H9 (cell line): ENCODE measurements at places on chromosomes 7 and 10.

GRCh38 chr10:92377962-92378361, 87.0 kb downstream of the MARCHF5 start:
- DNase-seq = no peak

DNA sequence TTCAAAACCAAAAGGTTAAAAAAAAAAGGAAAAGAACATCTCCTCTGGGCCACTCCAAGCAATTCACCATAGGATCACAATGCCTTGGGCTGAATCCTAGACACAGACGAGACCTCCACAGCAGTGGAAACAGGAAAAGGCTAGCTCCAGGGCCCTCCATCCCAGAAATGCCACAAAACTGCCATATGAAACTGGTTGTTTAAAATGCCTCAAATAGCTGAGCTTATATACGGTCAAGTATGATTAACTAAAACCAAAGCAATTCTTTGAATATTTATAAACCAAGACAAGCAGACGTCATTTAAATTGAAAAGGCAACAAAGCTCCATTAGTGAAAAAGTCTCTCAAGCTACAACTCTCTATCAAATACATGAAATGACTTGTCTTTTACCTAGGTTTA, 63.1 kb downstream of the DOCK4 start:
- DNase-seq = no peak

DNA sequence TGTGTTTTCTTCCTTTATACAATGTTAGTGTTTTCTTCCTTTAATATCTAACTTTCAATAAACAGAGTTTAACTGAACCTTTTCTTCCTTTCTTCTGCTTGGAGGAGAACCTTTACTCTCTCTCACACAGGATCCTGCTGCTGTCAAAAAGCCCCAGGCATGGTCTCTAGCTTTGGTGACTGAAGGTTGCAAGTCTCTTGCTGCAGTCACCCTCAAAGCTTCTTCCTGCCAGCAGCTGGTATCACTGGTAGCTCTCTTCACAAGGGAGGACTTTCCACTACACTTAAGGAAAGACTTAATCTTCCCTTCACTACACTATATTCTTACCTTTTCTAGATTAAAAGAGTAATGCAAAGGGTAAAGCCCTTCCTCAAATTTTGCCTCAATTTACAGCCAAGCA, 153.4 kb downstream of the SGMS1 start:
- DNase-seq = no peak

DNA sequence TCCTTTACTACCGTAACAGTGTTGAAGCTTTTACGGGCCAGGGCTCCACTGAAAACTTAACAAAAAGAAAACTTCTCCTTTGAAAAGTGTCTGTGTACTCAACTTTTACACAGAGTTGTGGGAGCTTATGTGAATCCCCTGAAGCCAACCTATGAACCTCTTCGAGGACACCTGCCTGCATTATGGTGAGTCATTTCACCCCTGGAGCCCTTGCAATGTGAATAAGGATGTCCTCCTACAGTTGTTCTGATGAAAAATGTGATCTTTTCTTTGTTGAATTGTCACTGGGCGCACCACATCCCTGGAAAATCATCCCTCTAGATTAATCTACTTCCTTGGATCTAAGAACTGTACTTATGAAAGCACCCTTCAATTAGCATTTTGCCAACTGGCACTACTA, 93.2 kb downstream of the SORCS1 start:
- DNase-seq = no peak

DNA sequence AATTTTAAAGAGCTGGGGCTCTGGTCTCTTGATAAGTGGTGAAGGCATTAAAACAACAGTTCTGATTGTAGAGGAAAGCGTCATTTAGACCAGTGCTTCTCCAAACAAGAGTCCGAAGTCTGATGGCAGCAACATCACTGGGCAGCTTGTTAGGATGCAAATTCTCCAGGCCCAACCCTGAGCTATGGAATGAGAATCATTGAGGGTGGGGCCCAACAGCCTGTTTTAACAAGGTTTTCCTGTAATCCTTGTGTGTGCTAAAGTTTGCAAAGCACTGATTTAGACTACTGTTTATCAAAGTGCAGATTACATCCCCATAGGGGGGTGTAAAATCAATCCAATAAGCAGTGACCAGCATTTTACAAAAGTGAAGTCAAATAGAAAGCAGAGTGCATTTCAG, 2.6 kb upstream of the ZNRF2 start:
- no peak for DNase-seq

DNA sequence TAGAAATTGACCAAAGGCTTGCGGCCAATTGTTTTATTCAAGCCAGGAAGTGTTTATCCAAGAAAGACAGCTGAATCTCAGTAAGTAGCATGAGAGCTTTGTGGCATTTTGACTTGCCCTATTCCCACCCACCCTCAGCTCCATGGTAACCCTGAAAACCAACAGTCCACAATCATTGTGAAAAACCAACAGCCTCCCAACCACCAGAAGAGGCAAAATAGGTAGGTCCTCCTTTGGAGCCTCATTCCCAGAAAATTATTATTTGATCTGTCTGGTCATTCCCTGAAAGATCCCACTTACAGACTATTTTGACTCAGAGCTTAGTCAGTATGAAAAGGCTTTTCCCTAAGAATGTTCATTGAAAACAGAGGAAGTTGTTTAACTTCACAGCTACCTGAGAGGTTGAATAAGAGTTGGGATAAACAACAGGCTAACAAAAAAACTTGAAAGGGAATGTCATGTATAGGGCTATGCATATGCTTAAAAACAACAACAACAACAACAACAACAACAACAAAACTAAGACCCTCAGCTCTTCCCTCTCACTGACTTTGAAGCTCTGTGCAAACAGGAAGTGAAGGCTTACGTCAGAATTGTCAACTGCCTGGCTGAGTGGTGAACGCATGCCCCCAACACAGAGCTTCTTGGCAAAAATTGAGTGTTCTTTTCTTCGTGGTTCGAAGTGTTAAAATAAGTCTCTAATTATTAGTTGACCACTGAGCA, 11.2 kb downstream of the KPNA7 start:
- no peak for DNase-seq
